ENCODE measurements at places on chromosomes 5 and 9. TPM values are rescaled to one million over a fixed set of nuclear protein-coding genes. Genes with fewer than 3 reads are reported as not detected.

GRCh38 chr9:97880336-97880735, 27.3 kb downstream of the FOXE1 start:
- no peak for DNase-seq

PCDHAC2 gene
- not detected for total RNA-seq

DNA sequence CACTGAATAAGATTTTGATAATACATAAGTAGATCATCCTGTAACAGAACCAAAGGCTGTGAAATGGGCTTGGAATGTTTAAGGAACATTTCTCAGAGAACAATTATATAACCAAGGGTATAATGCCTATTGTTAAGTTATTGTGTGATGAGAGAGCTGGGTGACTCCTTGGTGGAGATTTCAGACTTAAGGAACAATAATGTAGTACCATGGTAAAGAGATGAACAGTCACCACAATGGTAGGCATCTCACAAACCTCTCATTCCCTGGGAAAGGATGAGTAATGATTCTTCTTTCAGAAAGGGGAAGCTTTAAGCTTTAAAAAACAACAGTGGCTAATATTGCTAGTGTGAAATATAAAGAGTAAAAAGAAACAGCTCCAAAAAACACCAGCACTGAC, 147.4 kb downstream of the TRIM36 start:
- no peak for DNase-seq

FOXD4L4 gene
- 0.90 TPM for total RNA-seq

DNA sequence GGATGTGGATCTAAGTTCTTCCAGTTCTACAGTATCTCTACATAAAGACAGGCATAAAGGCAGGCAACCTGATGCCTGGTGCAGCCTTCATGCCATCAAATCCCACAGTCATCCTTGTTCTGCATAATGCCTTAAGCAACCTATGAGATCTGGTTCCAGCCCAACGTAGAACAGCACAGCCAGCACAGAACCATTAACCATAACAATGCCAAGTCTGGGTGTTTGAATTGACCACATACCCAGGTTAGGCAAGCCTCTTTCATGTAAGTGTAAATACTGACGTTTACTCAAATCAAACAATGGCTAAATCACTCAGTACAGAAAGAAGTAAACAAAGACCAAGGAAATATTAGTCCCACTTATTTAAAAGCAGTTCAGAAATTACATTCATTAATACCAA, 195.0 kb downstream of the ADAMTSL1 start:
- no peak for DNase-seq

GRCh38 chr9:108859459-108860114, 2.5 kb upstream of the ACTL7A start:
- no peak for DNase-seq

GRCh38 chr9:73179589-73179988, 27.9 kb downstream of the ANXA1 start:
- DNase-seq = no peak

GRCh38 chr9:130266236-130267098, 907 bp downstream of the HMCN2 start:
- DNase-seq = no peak

DNA sequence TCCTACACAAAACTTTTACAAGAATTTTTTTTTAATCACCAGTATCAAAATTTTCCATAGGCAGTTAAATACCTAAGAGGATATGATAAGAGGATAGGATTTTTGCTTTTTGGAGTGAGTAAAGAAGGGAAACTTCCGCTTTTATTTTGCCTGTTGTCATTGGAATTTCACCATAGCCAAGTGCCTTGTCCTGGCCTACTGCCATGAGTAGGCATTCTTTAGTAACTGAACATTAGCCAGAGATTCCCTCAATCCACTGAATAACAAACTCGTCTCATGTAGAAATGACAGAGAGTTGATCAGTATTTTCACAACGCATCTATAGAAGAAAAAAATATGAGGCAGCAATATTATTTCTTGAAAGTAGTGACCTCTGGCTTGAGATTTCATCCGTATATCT, 289.6 kb upstream of the ADAMTSL1 start:
- DNase-seq = no peak
